ENCODE measurements at places on chromosomes 4 and X.

GRCh38 chr4:22754116-22754515 lies 61.4 kb downstream of the GBA3 start:
- DNase-seq, result no peak

DNA sequence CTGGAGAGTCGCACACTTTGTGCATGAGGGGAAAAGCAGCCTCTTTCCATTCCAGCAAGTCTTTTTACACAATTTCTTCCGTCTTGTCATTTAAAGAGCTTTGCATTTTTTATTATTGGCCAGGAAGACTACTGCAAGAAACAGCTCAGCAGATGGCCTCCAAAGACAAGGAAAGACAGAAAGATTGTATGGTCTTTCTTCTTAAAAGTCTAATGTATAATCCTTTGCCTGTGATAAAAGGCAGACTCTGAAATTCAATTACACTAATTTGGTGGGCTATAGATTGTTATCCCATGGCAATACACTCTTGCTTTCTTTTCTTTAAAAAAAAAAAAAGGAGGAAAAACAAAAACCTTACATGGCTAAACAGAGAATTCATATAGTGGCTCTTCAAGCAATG lies 5.9 kb downstream of the CAPN6 start:
- DNase-seq, result no peak

- no peak for DNase-seq
These were observed 336.3 kb downstream of the PPP3CA start for GRCh38 chr4:101010987-101011386.

GRCh38 chr4:69816236-69816635 lies 43.7 kb downstream of the SULT1E1 start:
- no peak for DNase-seq

DNA sequence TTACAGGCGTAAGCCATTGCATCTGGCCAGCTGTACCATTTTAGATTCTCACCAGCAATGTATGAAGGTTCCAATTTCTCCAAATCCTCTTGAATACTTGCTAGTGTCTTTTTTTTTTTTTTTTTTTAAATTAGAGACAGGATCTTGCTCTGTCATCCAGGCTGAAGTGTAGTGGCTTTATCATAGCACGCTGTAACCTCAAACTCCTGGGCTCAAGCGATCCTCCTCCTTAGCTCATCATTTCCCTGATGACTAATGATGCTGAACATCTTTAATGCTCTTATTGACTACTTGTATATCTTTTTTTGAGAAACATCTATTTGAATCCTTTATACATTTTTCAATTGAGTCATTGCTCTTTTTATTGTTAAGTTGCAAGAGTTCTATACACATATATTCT lies 40.3 kb downstream of the HDAC8 start:
- DNase-seq, result no peak

GRCh38 chr4:25123236-25123635 lies 37.0 kb downstream of the SEPSECS start:
- no peak for DNase-seq

GRCh38 chr4:41135801-41136200 lies 78.5 kb downstream of the APBB2 start:
- DNase-seq, result no peak

DNA sequence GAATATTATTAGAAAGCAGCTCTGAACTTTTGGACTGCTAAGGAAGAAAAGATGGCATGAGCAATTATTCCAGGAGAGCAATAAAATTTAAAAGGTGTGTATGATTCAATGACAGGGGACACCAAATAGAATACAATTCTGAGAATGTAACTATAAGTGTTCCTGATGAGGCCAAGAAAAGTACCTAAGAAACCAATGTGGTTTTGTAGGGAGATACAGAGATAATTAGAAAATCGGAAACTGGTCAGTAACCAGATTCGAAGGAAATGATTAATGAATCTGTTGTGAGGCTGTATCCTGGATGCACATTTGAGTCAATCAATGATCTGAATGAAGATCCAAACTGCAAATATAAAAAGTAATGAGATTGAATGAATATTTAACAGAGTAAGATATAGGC lies 6.0 kb downstream of the NOA1 start:
- DNase-seq, result no peak

DNA sequence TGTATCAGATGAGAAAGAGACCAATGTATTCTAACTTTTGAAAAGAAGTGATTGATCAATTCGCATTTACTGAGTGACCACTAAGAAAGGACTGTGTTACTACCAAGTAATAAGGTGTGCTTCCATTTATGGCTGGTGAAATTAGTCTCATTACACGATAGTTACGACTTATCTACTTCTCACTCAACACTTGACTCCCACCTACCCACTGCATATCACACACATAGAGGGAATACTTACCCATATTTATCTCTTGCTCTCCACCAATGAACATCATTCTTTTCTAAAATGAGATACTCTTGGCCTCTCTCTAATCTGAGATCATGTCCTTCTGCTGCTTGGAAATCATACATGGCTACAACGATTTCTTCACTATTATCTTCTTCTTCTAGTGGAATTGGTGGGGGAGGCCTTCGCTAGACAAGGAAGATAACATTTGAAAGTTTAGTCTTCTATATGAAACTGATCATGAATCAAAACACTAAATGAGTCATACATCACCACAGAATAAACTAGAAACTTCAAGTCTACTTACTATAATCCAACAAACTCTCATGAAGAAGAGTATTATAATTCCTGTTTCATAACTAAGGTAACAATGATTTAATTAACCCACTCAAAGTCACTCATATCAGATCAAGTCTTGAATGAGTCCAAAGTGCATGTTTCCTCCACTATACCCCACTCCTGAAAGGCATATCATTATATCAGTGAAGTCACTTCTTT lies 33.7 kb upstream of the TXK start:
- DNase-seq, result no peak
